Thoracic aorta (tissue), 2 donors: ENCODE measurements at places on chromosomes 3 and 15.
A peak's percentile ranks its signal among the peaks of the same experiment; 100 is the strongest.

- peak overlapping the region; percentile 33 for H3K4me3 ChIP-seq
- no peaks in the 10 kb centered on the region for H3K36me3 ChIP-seq
- peak overlapping the region; percentile 81 for H3K27ac ChIP-seq
- H3K27me3 ChIP-seq, result no peaks in the 10 kb centered on the region
Observed at GRCh38 chr15:78064544-78064943, 13.0 kb downstream of the TBC1D2B start.

- H3K4me1 ChIP-seq, result no peaks in the 10 kb centered on the region
- H3K27me3 ChIP-seq, result no peaks in the 10 kb centered on the region
- no peak overlapping the region for H3K27ac ChIP-seq
- DNase-seq, result no peak
- no peaks in the 10 kb centered on the region for H3K36me3 ChIP-seq
Observed at GRCh38 chr15:77251662-77252061, 168.2 kb downstream of the PEAK1 start.

DNA sequence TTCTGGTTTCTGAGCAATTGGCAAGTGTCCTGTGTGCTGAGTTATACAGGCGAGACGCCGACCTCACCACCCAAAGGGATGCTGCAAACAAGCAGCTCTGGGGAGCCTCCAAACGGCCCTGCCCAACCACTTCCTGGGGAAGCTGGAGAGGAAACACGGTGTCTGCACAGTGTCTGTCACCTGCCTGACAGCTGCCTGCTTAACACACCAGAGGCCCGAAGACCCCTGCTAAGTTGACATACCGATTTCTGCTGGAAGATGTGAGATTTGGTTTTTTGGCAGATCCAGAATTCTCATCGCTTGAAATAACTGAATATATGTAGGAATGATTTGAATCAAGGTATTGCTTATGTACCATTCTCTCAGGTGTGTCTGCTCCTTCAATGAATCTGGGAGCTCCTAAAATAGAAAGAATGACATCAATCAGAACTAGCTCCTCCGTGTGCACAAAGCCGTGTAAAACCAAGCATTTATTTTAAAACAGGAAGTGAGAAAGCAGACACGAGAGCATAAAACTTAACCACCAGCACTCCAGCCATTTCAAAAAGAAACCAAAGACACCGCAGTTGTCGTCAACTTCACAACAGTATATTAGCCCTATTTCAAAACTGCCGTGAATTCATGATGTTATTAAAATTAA is 27.2 kb downstream of the LRRC2 start:
- H3K4me1 ChIP-seq, result no peaks in the 10 kb centered on the region
- no peaks in the 10 kb centered on the region for H3K36me3 ChIP-seq
- no peak overlapping the region for H3K27ac ChIP-seq
- no peaks in the 10 kb centered on the region for H3K27me3 ChIP-seq
- DNase-seq, result no peak
- H3K4me3 ChIP-seq, result peak overlapping the region; percentile 33

DNA sequence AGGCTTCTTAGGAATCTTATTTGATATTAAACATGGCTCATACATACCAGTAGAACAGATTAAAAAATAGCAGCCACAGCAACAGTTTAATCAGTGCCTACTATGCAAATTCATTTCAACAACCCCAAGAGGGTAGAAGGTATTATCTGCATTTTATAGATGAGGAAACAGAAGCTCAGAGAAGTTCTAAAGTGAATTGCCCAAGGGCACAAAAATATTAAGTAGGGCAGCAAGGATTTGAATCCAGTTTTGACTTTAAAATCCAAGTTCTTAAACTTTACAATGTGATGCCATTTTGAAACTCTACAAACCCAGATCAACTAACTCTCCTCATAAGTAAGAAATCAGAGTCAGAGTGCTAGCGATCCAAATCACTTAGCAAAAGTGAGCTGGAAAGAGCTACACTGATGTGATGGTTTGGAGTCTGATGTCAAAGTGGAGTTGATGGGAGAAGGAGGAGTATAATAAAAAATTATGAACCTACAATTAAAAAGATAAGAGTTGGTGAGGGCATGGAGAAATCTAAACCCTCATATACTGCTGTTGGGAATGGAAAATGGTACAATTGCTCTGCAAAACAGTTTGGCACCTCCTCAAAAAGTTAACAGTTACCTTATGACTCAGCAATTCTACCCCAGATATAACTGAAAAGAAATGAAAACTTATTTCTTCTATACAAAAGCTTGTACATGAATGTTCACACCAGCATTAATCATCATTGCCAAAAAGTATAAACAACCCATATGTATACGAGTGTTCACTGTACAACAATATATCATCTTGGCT is 51.0 kb upstream of the PLXND1 start:
- H3K4me1 ChIP-seq, result peaks cover 11% of the 10 kb centered on the region
- H3K27me3 ChIP-seq, result no peaks in the 10 kb centered on the region
- no peak overlapping the region for H3K27ac ChIP-seq
- no peak overlapping the region for H3K4me3 ChIP-seq

GRCh38 chr3:186696522-186696921 is 20.6 kb upstream of the KNG1 start:
- H3K36me3 ChIP-seq, result no peaks in the 10 kb centered on the region
- H3K27ac ChIP-seq, result no peak overlapping the region
- no peak overlapping the region for H3K4me3 ChIP-seq
- peaks cover 14% of the 10 kb centered on the region for H3K4me1 ChIP-seq
- no peaks in the 10 kb centered on the region for H3K27me3 ChIP-seq
- DNase-seq, result no peak

DNA sequence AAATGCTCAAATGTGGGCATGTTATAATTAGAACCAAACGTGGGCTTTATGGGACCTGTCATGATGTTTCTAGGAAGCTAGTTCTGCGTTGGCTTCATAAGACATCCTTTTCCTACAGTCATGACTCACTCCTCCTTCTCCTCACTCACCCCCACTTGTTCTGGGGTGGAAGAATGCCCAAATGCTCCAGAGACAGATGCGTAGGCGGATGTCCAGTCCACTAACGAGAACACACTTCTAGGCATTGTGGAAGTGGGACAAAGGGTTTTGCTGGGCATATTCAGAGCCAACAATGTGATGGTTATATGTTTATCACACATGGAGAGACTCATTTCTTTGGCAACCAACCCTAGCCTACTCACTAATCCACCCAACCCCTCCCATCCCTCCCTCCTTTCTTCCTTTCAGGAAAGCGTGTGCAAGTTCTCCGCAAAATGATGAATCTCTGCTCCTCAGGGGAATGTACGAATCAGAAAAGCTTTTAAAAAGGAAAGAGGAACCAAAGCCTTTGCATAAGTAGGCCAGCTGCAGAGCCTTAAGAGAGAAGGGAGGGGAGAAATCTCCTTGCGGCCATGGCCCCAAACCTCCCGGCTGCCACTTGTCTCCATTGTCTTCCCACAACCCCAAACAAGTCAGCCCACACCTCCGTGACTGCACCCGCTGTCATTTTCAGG is 123.0 kb upstream of the SPRED1 start:
- H3K4me1 ChIP-seq, result peaks cover 13% of the 10 kb centered on the region
- peak overlapping the region; percentile 65 for H3K4me3 ChIP-seq
- peak; percentile 85 for DNase-seq
- peak overlapping the region; percentile 57 for H3K27ac ChIP-seq
- no peaks in the 10 kb centered on the region for H3K27me3 ChIP-seq
- H3K36me3 ChIP-seq, result no peaks in the 10 kb centered on the region

GRCh38 chr3:20451170-20451569 is 265.2 kb upstream of the SGO1 start:
- no peak for DNase-seq
- no peak overlapping the region for H3K4me3 ChIP-seq
- H3K4me1 ChIP-seq, result no peaks in the 10 kb centered on the region
- no peaks in the 10 kb centered on the region for H3K36me3 ChIP-seq

DNA sequence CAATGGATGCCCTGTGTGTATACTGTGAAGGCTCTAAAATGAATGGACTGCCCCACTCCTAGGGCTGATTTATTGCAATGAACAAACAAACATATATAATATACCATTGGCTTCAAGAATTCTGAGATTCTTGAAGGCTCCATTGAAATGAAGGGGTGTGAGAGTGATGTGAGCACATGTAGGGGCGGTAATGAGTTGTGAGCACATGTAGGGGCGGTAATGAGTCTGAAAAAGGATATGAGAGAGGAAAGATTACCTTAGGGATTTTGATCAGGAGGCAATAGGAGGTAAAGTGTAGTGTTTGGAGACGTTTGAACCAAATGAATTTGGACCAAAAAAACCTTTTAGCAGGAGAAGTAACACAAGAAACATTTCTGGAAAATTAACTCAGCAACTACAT is 3.7 kb downstream of the FAM162A start:
- H3K36me3 ChIP-seq, result no peaks in the 10 kb centered on the region
- no peaks in the 10 kb centered on the region for H3K27me3 ChIP-seq
- no peak overlapping the region for H3K27ac ChIP-seq
- no peak overlapping the region for H3K4me3 ChIP-seq
- H3K4me1 ChIP-seq, result peaks cover 19% of the 10 kb centered on the region

- H3K27me3 ChIP-seq, result no peaks in the 10 kb centered on the region
- no peaks in the 10 kb centered on the region for H3K36me3 ChIP-seq
- H3K27ac ChIP-seq, result peak overlapping the region; percentile 55
Observed at GRCh38 chr15:45048794-45049631, 26.0 kb downstream of the SORD start.

DNA sequence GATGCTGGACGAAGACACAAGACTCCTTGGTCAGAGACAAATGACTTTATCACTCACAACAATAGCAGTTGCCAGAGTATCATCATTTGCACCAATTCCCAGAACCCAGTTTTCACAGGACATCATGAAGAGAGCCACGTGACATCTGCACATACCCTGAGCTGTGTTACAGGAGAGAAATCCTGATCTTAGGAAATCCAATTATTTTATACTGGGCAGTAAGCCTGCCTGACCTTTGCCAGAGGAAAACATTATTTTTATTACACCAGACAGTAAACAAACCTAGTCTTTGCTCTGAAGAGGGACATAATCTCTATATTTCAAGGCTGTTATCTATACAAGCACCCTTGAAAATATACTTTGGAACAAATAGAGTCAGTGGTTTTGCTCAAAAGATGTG is 77.4 kb downstream of the ZBBX start:
- H3K4me1 ChIP-seq, result no peaks in the 10 kb centered on the region
- no peak overlapping the region for H3K27ac ChIP-seq
- no peaks in the 10 kb centered on the region for H3K36me3 ChIP-seq
- H3K4me3 ChIP-seq, result no peak overlapping the region

DNA sequence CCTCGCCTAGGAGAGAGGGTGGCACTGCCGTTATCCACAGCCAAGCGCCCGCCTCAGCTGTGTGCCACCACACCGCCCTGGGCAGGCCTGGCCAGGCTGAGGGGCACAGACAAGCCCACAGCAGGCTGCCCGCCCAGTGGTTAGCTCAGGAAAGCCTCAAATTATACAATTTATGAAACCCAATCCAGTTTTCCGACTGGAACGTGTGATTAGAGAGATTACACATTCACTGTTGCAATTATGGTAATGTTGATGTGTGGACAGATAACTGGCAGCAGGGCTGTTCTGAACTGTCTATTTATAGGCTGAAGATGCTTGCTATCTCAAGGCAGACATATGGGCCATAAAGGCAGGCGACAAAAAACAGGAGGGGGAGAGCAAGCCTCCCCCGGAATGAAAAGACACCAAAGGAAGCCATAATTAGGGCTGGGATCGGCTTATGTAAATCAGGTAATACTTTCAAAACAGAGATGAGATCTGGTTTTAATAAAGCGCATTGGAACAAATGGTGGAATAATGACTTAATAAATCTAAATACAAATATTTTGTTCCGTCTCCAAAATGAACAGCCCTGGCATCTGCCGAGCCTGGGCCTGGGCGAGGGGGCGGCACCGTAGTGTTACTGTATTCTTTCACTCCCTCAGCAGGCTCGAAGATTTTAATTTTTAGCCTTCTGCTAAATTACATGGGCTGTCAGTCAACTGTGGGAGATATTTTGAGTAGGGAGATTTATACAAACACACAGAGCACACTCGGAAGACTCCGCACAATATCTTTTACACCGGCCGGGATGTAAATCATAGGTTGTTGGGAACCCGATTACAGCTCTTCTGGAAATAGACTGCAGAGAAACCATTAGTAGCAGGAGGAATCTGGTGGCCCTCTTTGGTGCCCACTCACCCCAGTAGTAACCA is 103.1 kb upstream of the TLE3 start:
- no peaks in the 10 kb centered on the region for H3K36me3 ChIP-seq
- DNase-seq, result no peak
- no peak overlapping the region for H3K4me3 ChIP-seq

DNA sequence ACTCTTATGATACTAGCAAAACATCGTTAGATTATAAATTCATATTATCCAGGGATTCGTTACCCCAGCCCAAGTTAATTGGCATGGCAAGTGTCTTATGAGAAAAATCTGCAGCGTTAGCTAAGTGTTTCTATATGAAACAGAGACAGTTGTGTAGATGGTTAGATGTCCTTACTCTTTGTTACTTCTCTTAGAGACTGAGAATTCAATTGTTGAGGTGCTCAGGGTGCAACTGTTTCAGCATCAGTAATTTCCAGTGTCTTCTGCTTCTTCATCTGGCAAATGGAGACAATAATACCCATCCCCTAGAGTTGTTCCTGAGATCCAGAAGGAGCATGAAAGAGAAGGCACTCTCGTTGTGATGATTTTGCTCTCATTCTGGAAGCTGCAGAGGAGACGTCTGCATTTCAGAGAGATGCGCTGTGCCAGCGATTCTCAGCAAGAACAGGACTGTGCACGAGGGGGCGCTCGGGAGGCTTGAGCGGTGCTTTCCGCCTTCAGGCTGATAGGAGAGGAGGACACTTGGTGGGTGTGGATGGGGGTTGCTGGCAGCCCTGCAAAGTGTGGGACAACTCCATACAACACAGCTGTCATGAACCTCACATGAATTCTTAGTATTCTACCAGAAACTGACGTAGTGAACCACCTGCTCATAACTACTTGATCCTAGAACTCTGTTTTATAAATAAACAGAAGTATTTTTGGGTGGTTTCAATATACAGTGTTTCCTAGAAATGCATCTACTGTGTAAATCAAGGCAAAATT is 39.7 kb upstream of the SPSB4 start:
- no peaks in the 10 kb centered on the region for H3K36me3 ChIP-seq
- H3K27me3 ChIP-seq, result no peaks in the 10 kb centered on the region
- H3K4me1 ChIP-seq, result no peaks in the 10 kb centered on the region
- no peak overlapping the region for H3K27ac ChIP-seq
- peak; percentile 15 for DNase-seq

- no peak overlapping the region for H3K27ac ChIP-seq
- H3K4me3 ChIP-seq, result no peak overlapping the region
- DNase-seq, result no peak
Observed at GRCh38 chr3:111143-112069, 85.2 kb upstream of the CHL1 start.

DNA sequence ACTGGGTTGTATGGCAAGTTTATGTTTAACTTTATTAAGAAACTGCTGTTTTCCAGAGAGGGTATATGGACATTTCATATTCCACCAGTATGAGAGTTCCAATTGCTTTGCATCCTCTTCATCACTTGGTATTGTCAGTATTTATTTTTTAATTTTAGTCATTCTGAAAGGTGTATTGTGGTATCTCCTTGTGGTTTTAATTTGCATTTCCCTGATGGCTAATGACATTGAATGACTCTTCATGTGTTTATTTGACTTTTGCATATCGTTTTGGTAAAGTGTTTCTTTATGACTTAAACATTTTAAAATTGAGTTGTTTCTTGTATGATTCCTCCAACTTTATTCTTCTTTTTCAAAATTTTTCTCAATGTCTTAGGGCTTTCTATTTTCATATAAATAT is 44.4 kb downstream of the IL1RAP start:
- DNase-seq, result no peak
- H3K27me3 ChIP-seq, result no peaks in the 10 kb centered on the region
- no peak overlapping the region for H3K4me3 ChIP-seq
- H3K36me3 ChIP-seq, result no peaks in the 10 kb centered on the region
- H3K4me1 ChIP-seq, result no peaks in the 10 kb centered on the region
